ENCODE measurements at places on chromosomes 3 and 15.

DNA sequence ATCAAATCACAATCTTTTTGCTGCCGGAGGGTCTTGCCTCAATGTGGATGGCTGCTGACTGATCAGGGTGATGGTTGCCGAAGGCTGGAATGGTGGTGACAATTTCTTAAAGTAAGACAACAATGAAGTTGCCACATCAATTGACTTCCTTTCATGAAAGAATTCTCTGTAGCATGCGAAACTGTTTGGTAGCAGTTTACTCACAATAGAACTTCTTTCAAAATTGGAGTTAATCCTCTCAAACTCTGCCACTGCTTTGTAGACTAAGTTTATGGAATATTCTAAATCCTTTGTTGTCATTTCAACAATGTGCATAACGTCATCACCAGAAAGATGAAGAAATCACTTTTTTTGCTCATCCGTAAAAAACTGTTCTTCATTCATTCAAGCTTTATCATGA lies 65.8 kb downstream of the B3GNT5 start:
- no peak for DNase-seq

GRCh38 chr3:150428562-150428961 lies 20.5 kb downstream of the TSC22D2 start:
- no peak for DNase-seq

GRCh38 chr15:66630801-66631351 lies 65.1 kb upstream of the LCTL start:
- DNase-seq = no peak

DNA sequence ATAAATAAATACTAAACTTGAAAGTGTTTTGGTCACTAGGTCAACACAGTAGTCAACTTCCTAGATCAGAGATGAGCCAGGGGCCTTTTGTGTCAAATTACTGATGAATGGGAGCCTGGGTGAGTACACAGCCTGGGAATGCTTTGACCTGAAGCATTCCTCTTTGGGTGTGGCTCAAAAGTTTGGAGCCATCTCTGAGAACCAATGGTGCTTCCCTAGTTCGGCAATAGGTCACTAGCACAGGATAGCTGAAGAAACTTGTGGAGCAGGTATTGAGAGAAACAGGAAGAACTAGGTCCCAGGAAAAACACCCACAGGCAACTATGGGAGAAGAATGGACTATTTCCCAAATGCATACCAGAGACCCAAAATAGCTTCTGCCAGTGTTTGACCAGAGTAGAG lies 56.6 kb upstream of the PLXND1 start:
- no peak for DNase-seq

GRCh38 chr3:154584974-154585373 lies 155.0 kb upstream of the GPR149 start:
- no peak for DNase-seq

GRCh38 chr3:28286595-28286994 lies 45.2 kb downstream of the CMC1 start:
- peak; percentile 42 for DNase-seq

GRCh38 chr3:20657560-20657959 lies 471.6 kb upstream of the SGO1 start:
- DNase-seq = no peak

GRCh38 chr3:18237251-18238005 lies 187.7 kb downstream of the SATB1 start:
- DNase-seq = no peak

DNA sequence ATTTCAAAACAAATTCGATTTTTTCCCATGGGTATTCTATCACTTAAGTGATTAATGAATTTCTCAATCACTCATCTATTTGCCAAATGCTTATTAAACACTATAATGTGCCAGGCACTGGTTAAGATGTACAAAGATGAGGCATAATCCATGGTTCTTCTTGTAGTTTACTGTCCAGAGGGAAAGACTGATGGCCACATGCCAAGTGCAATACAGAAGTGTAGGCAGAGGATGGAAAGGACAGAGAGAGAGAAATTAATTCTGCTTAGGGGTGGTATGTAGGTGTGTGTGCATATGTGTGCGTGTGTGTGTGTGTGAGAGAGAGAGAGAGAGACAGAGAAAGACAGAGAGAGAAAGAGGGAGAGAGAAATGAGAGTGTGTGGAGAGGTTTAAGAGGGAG lies 120.8 kb upstream of the CCNL1 start:
- no peak for DNase-seq

- no peak for DNase-seq
Observed at GRCh38 chr15:91268510-91268909, 168.5 kb downstream of the SV2B start.

DNA sequence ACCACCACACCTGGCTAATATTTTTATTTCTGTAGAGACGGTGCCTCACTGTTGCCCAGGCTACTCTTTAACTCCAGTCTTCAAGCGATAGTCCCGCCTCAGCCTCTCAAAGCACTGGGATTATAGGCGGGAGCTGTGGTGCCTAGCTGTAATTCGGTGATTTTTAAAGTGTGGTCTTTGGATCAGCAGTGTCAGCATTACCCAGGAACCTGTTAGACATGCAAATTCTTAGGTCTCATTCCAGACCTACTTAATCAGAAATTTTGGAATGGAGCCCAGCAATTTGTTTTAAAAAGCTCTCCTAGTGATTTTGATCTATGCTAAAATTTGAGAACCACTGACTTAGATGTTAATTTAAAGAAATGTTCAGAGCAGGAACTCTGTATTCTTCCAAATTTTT lies 51.9 kb downstream of the GOLM2 start:
- DNase-seq = no peak

DNA sequence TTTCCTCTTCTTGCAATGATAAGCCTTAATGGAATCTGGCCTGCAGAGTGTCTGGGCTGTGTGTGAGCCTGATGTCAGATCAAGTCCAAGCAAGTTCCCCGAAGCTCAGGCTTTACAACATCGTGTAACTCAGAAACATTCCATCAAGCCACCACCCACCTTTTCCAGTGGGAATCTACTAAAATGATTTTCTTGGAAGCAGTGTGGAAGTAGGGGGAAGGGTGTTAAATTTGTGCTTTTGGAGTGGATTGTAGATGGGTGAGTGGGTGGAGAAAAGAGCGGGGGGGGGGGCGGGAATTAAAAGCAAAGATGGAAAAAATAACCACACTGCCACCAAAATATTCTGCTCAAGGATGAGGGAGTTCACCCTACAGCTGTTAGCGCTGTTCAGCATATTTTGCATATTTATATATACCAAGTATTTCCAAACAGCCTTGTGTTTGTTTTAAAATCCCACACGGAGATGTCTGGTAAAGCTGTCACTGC lies 53.6 kb downstream of the VGLL3 start:
- DNase-seq = no peak

GRCh38 chr3:20425138-20425537 lies 239.1 kb upstream of the SGO1 start:
- DNase-seq = no peak

GRCh38 chr15:83809345-83809744 lies 155.4 kb downstream of the ADAMTSL3 start:
- DNase-seq = no peak

- no peak for DNase-seq
Observed at GRCh38 chr15:60418096-60418495, 20.3 kb upstream of the ANXA2 start.

- DNase-seq = no peak
Observed at GRCh38 chr3:196707566-196707965, 4.5 kb downstream of the CEP19 start.

- no peak for DNase-seq
Observed at GRCh38 chr15:82698711-82699345, 10.8 kb downstream of the AP3B2 start.

DNA sequence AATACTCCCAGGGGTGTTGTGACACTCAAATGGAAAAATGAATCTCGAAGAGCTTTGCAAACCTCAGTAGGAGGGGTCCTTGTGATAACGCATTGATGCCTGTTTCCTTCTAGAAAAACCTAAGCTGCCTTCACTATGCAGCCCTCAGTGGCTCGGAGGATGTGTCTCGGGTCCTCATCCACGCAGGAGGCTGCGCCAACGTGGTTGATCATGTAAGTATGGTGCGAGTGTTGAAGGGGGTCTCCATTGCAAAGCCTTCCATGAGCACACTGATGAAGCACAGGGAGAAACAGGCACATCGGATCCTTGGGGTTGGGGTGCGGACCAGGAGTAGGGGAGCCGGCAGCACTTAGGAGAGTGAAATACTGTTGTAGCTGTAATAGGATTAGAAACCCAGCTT lies 22.3 kb downstream of the ANKDD1A start:
- no peak for DNase-seq

- no peak for DNase-seq
Observed at GRCh38 chr3:103247459-103247858, 812.6 kb downstream of the ZPLD1 start.

DNA sequence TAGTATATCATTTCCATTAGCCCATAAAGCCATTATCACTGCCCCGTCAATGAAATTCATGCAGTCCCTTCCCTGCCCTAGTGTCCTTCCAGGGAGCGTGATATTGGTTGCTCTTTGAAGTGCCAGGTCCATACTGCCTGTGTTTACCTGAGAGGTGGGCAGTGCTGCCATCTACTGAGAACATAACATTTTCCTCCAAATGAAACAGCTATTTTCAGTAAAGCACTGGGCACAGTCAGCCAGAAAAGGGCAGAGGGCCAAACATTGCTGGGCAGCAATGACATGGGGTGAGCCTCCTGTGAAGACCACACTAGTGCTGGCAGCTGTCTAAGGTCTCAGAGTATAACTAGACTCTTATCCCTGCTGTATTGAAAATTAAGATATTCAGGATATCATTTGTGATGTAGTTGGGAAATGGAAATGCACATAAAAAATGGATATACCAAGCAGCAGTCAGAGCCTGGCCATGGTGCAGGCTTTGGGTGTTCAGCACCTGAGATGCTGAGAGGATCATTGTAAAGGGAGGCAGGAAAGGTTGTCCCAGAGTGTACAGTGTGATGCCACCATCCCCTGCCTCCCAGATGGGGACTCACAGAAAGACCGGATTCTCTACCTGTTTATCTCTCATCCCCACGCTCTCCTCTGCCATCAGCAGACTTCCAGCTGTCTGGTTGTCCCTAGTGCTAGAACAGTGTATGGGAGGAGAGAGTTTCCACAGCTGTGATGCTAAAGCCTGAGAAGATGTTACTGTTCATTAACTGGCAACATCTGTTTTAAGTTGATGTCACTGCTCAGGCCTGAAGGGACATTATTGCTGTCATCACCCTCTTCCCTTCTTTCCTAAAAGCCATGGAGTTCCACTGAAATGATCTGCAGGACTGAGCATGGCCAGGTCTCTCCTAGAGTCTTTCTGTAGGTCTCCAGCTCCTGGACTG lies 108.8 kb downstream of the ARNT2 start:
- no peak for DNase-seq

DNA sequence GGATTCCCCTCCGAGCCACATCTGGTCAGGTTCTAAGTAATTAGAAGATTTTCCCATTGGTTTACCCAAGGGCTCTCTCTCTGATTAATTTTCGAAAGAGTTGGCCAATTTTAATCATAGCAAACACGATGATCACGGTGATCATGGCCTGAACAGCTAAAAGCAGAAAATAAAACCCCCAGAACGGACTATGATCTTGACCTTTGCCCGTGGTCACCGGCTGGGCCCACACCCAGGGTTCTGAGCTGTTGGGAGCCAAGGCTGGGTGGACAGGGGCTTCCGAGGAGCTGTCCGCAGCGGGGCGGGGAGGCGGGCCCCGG lies 2.6 kb downstream of the GP5 start:
- no peak for DNase-seq

GRCh38 chr3:63228087-63228486 lies 50.0 kb upstream of the SYNPR start:
- no peak for DNase-seq

GRCh38 chr15:59557581-59557980 lies 54.0 kb upstream of the GCNT3 start:
- no peak for DNase-seq

DNA sequence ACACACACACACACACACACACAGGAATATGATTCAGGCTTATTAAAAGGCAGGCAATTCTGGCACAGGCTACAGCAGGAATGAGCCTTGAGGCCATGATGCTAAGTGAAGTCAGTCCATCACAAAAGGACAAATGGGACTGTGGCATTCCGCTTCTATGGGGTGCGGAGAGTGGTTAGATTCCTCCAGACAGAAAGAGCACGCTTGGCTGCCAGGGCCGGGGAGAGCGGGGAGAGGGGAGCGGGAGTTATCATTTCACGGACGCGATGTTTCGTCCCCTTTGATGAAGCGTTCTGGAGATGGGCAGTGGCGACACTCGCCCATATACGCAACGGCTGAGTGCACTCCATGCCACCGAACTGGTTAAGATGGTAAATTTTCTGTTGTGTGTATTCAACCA lies 58.5 kb upstream of the FAM174B start:
- DNase-seq = peak; percentile 6

GRCh38 chr15:33963831-33964664 lies 4.2 kb upstream of the CHRM5 start:
- DNase-seq = no peak

All from immature natural killer cell (primary cell).